ENCODE measurements at places on chromosomes 5 and 9.
A peak's percentile ranks its signal among the peaks of the same experiment; 100 is the strongest.

GRCh38 chr9:114403153-114403756, 15.5 kb upstream of the AKNA start:
- DNase-seq: no peak

GRCh38 chr5:13930541-13931171, 13.8 kb downstream of the DNAH5 start:
- DNase-seq: no peak

DNA sequence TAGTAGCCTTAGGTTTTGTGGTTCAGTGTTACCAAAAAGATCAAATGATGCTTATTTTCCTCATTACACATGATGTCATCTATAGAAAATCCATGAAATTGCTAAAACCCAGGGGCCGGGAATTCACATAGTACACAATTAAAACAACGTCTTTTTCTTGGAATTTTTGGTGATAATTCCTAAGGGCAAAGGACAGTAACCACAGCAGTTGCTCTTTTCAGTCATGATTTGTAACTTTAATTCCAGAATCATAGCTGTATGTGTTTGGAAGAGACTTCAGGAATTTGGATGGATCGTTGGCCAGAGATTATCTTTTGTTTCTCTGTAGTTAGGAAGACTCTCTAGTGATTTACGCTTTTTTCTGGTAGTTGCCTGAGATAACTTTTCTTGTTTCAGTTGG, 748.7 kb downstream of the TLE4 start:
- DNase-seq: no peak

- no peak for DNase-seq
These were observed 78.7 kb upstream of the SAP30L start for GRCh38 chr5:154367101-154367500.

GRCh38 chr9:76426807-76427419, 32.1 kb upstream of the GCNT1 start:
- DNase-seq: no peak

GRCh38 chr5:99553211-99553810, 624.5 kb upstream of the CHD1 start:
- no peak for DNase-seq

DNA sequence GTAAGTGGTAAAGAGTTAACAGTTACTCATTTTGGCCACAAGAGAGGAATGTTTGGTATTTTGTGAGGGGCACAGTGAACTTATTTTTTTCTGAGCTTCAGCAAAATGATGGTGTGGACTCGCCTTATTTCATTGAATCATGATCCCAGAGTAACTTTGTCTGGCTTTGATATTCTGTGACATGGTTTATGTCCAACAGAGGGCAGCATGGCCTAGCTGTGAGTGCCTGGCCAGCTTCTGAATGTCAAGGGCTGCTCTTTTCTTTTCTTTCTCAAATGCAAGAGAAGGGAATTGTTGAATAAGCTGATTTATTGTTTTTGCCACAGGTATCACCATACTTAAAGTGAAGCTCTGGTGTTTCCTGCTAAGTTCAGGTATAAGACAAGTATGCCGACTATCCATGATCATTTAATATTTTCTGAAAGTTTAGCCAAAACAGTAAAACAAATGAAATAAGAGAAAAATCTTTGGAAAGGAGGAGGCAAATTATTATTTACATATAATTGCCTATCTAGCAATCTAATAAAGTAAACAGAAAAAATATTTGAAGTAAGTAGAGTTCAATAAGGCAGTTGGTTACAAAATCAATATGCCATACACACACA, 31.7 kb downstream of the MRPL22 start:
- DNase-seq: peak; percentile 42

GRCh38 chr5:14028938-14029584, 84.6 kb upstream of the DNAH5 start:
- DNase-seq: no peak

- no peak for DNase-seq
These were observed 170.0 kb upstream of the DAPK1 start for GRCh38 chr9:87327575-87328125.

DNA sequence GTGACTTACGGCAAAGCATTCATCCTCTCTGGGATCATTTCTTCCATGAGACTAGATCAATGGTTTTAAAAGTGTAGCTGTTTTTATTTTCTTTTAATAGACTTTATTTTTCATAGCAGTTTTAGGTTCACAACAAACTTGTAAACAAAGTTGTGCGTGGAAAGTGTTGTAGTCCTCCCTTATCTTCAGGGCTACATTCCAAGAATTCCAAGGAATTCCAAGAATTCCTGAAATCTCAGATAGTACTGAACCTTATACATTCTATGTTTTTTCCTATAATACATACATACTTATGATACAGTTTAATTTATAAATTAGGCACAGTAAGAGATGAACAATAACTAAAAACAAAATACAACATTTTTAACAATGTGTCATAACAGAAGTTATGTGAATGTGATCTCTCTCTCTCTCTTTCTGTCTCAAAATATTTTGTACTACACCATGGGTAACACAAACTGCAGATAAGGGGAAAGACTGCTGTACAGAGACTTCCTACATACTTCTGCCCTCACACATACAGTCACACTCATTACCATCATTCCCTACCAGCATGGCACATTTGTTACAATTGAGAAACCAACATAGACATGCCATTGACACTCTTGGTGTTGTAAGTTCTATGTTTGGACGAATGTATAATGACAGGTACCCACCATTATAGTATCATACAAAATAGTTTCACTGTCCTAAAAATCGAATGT, 1933.2 kb upstream of the WWC1 start:
- DNase-seq: no peak

DNA sequence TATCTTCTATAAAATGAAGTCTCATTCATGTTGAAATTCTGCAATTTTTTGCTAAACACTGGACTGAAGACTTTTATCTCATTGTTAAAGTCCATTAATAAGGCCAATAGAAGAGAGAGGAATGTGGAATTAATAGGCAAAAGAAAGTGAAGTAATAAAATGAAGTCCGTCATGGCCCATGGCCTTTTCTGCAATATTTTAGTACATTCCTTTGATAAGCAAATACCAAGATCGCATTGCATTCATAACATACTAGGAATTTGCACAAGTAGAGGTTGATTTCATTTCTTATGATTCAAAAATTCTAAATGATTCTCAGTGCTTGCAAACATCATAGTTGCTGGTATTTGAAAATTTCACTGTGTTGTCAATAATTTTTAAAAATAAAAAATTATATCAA, 664.0 kb downstream of the NR2F1-AS1 start:
- DNase-seq: no peak

GRCh38 chr9:76580188-76580587, 121.2 kb downstream of the GCNT1 start:
- DNase-seq: no peak

DNA sequence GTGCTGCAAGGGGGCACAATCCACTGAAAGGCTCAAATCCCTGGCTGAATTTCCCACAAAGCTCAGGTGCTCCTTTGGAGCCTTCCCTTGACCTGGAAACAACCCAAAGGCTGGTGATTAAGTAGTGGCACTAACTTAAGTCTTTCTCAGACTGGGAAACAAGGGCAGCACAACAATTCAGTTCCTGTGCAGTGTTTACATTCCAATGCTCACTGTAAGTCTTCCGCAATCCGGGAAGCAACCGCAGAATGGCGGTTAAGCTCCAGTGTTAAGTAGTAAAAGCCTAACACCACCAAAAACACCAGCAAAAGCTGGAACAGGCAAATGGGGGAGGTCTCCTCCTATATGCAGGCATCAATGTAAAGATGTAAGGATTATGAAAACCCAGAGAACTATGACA, 117.2 kb downstream of the TRPM3 start:
- no peak for DNase-seq

- DNase-seq: no peak
These were observed 123.1 kb downstream of the ADCY2 start for GRCh38 chr5:7518947-7519560.

DNA sequence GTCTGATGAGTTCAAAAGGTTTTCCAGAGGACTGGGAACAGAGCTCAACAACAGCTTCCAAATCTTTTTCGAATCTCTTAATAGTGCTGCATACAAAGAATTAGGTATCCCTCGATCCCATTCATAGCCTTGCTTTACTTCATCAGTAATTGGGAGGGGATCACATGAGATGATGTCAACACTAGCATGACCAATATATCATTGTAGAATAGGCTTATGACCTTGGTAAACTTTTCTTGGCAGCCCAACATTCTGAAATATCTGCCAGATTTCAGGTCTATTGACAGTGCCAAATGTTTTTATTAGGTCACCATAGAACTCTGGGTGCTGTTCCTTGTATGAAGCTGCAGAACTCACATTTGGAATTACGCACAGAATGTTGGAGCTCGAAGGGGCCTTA, 228.9 kb downstream of the FGF10 start:
- no peak for DNase-seq

DNA sequence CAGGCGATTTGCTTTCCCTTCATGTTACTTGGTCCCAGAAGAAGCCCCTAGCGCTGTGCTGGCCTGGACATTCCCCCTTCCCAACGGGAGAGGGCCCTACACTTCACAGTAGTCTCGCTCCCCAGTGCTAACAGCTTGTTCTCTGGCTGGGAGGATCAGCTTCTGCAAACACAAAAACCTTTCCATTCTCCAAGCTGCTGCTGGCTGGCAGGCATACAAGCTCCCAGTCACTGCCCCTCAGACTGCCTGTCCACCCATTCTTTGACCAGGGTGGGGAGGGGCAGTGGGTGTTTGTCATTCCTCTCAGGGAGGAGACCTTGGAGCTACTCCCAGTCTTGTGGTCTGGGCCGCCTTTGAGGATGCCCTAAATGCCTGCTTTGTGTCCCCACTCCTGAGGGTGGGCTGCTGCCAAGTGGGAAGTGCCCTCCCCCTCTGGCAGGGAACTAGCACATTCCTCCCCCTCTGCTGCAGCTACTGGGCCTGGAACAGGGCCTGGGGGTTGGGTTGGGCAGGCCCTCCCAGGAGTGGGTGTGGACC, 20.8 kb downstream of the ENHO start:
- no peak for DNase-seq

- no peak for DNase-seq
These were observed 68.3 kb downstream of the AK8 start for GRCh38 chr9:132809677-132810271.

DNA sequence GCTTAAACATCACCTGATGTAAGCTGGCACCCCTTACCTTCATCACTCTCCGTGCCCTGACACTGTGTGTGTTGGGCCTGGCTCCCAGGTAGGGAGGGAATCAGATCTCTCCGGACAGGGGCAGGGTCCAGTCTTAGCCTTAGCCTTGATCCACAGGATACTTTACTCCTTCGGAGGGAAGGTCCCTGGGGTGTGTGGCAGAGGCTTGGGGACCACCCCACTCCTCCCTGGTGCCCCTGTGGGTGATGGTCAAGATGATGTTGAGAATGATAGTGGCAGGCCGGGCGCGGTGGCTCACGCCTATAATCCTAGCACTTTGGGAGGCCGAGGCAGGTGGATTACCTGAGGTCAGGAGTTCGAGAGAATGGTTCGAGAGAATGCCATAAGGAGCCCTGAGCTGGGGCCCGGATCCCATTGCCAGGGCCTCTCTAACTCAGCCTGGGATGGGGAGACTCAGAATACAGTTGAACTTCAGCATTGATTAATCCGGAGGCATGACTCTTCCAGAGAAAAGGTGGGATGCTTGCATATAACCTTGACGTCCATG, 269.5 kb downstream of the HSPA4 start:
- DNase-seq: no peak

DNA sequence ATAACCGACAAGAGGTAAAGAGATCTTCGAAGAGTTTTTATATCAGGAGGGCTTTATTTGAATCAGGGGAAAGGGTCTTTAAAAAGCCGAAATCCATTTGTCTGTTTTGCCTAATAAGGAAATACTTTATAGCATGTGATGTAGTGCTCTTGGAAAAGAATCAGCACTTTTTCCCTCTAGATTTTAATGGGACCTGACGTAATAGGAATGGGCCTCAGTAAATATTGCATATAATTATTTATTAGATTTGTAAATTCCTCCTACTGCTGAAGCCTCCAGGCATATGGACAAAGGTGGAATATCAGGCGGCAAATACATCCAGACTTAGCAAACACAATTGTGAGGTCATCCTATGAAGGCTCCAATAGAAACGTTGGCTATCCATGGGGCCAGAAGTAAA, 50.9 kb downstream of the ACTBL2 start:
- no peak for DNase-seq

- DNase-seq: no peak
These were observed 535.2 kb downstream of the IRX1 start for GRCh38 chr5:4130819-4131218.

- DNase-seq: no peak
These were observed 35.6 kb upstream of the ANKRD33B start for GRCh38 chr5:10528056-10528816.

DNA sequence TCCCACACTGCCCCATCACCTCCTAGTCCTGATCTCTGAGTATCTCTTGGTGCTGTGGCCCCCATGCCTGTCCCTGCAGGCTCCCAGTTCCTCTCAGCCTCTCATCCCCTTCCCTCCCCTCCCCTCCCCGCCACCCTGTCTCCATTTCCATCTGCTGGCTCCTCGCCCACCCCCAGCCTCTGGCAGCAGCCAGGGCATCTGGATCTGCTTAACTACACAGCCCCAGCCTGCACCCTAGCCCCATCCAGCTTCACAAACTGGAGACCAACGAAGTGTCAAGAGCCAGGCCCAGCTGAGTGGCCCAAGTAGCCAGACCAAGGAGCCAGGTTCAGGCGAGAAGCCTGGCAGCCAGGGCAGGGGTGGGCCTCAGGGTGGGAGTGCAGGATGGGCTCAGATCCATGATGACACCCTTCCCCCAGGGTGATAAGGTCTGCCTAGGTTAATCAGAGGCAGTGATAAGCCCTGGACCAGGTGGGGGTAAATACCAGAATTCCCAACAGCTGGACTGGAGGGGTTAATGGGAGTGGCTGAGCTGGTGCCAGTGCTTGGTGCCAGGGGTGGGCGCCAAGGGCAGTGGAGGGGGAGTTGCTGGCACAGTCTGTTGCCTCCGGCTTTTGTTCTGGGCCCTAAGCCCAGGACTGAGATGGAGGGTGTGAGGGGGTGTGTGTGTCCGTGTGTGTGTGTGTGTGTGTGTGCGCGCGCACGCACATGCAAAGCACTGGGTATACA, 2.5 kb downstream of the IL11RA start:
- no peak for DNase-seq

DNA sequence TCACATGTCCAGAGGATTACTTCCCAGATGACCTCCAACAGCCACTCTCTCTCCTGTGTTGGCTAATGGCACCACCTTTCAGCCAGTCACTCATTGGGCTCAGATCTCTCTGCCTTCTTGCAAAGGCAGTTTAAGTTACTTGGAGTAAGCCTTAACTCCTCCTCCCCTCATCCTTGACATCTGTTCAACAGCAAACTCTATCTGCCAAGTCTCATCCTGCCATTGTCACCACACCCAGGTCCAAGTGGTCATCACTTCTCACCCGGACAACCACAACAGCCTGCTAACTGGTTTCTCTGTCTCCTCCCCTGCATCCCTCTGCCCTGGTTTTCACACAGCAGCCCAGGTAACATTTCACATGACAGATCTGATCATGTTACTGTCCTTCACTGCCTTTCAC, 58.5 kb downstream of the DCP2 start:
- DNase-seq: no peak

GRCh38 chr9:35791297-35791921, at the start of gene NPR2:
Gene NPR2 (plus strand): TSS chr9:35791591. CDS start chr9:35792409, 818 bp downstream.
- DNase-seq: peak; percentile 23

- DNase-seq: no peak
These were observed 841 bp downstream of the GRK6 start for GRCh38 chr5:177427211-177427822.
